Suppressor macrophage treated with lipopolysaccharide for 1 hour (primary cell): ENCODE measurements at places on chromosomes 2 and 18.
A peak's percentile ranks its signal among the peaks of the same experiment; 100 is the strongest.

GRCh38 chr2:95060446-95061118 lies 35.1 kb downstream of the MAL start:
- no peak for DNase-seq

- peak; percentile 54 for DNase-seq
Observed at GRCh38 chr18:23539296-23539695, 36.0 kb downstream of the RMC1 start.

DNA sequence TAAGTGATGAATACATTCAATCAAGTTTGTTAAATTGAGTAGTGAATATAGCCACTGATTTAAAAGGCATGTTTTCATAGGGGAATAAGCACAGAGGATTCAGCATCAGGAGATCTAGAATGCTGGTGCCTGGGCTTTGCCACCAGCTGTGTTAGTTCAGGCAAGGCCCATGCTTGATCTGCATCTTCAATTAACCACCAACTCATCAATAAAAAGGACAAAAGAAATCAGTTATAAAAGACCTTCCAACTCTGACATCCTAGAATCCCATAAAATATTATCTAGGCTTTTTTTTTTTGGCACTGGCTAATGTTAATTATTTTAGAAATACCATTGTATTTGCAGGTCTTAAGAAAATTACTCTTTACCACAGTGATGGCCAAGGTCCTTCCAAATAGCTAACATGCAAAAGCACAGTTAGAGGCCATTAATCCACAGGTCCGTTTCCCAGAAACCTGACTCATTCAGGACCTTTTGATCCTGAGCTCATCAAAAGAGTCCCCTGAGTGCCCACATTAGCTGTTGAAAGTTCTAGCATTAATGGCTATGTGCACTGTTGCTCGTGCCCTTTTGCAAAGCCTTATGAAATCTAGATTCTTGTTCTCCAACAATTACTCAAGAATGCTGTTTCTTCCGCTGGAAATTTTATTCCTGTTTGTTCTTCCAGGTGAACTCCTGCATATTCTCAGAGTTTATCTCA lies 170.0 kb downstream of the CYRIA start:
- DNase-seq = no peak

- DNase-seq = no peak
Observed at GRCh38 chr2:29892585-29893259, 28.7 kb downstream of the ALK start.

DNA sequence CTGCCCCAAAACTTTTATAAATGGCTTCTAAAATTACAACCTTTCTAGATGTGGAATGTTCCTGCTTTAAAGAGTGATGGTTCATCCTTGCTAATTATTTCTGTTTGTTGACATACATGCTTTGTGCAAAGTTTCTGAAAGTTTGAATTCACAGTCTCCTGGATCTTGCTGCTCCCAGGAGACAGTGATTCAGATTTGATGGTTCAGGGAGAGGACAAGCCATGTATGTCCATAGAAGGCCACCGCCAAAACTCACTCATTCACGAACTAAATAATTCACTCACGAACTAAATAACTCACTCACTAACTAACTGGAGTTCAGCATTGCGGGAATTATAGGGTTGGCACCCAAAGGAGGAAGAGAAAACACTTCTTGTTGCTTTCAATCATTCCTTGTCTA lies 416.5 kb upstream of the ZEB2 start:
- DNase-seq = no peak

- DNase-seq = no peak
Observed at GRCh38 chr2:14417551-14417950, 215.0 kb upstream of the LRATD1 start.

- no peak for DNase-seq
Observed at GRCh38 chr2:210203558-210203957, 21.7 kb downstream of the ACADL start.

DNA sequence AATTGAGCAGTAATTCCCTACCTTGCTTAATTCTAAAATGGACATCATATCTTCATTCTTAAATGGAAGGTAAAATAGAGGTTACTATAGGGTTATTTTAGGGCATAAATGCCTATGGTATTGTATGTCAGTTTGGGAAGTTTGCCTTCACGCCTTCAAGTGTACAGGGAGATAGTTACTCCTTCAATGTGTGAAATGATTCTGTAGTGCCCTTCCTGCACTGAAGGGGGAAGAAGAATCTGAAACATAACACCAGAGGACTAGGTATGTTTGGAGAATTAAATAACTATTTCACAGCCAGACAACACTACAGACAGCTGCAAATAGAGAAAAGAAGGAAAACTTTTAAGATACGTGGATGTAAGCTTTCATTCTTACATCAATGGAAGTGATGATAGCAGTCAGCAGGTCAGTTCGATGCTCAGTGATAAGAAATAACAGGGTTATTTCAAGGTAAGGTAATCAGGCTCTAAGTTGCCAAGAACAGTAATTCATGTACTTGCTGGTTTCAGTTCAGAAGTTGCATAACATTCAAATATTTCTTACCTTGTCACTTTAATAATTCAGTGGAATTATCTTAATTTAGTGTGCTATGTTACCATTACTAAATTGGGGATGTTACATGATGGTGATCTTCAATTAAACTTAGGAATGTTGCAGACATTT lies 4.0 kb downstream of the PKP4 start:
- DNase-seq = no peak

DNA sequence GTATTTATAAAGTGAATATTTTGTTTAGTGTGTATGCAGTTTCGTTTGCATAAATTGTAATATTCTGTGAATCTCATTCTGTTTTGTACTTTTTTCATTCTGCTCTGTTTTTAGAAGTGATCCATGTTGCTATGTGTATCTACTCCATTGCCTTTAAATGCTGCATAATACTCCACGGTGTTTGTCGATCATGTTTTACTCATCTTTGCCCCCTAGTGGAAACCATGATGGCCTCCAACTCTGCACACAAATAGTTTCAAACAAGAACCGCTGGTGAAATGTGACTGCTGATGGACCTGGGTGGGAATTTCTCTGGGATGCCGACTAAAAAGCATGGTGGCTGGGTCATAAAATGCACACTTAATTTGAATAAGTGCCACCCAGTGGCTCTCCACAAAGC lies 32.0 kb upstream of the SKOR2 start:
- DNase-seq = no peak

- no peak for DNase-seq
Observed at GRCh38 chr18:11004951-11005350, 144.4 kb downstream of the PIEZO2 start.

DNA sequence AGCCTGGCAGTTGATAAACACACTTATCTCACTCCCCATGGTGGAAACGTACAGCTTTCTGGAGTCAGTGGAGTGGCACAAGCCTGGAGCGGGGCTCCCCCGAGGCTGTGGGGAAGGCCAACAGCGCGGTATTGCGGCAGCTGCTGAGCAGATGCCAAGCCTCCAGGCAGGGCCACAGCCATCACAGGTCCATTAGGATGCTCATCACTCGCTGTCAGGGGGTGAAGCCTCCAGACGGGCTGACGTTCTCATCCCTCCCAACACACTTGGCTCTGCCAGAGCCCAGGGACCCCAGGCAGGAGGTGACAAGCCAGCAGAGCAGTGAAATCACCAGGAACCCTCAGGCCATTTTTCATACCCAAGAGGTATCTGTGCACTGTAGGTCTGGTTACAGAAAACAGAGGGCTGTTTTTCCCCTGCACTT lies 529.2 kb upstream of the KLHL29 start:
- DNase-seq = no peak

- peak; percentile 73 for DNase-seq
Observed at GRCh38 chr2:224884188-224884587, 158.1 kb downstream of the DOCK10 start.

DNA sequence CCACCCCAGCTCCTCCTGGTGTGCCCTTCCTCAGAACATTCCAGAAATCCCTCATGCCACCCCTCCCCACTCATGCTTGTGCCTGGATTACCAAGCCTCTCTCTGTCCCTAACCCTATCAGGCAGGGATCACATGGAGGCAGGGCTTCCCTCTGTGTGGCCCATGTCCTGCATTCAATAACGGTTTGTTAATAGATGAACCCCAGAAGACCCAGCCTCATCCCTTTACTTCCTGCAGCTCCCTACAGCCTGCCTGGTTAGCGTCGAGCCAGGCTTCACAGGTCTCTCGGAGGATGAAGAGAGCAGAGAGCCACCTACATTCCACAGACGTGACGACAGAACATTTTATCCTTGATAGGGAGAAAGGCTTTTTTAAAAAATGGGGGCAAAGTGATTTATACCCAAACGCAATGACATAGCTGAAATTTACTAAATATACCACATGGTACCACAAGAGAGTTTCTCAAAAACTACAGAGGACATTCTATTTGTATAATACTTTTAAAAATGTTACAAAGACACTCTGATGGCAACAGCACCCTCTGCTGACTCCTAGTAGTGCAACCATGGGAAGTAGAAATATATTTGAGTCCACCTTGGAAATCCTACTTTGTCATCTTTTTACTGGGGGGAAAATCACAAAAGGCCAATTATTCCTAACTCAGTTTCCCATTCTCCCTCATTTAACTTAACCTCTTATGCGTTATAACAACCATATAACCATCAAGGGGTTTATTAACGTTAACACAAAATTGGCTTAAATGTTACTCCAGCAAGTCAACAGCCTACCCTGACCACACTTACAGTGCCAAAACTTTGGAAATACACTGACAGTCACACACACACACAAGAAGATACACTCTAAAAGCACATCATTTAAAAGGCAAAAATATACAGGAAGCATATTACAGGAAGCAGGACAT lies 30.7 kb downstream of the FBXO15 start:
- DNase-seq = peak; percentile 60

DNA sequence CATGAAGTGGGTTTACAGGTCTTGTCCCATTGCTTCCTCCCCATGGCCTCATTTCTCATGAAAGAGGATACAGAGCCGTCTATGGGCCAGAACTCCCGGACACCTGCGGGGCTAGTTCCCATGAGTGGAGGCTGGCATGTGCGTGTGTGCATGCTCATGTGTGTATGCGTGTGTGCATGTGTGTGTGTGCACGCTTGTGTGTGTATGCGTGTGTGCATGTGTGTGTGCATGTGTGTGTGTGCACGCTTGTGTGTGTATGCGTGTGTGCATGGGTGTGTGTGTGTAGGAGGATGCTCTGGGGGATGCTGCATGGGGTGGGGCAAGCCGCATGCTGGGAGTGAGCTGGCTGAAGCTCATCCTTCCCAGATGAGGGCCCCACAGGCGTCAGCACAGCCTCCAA lies 20.8 kb downstream of the INHBB start:
- no peak for DNase-seq

DNA sequence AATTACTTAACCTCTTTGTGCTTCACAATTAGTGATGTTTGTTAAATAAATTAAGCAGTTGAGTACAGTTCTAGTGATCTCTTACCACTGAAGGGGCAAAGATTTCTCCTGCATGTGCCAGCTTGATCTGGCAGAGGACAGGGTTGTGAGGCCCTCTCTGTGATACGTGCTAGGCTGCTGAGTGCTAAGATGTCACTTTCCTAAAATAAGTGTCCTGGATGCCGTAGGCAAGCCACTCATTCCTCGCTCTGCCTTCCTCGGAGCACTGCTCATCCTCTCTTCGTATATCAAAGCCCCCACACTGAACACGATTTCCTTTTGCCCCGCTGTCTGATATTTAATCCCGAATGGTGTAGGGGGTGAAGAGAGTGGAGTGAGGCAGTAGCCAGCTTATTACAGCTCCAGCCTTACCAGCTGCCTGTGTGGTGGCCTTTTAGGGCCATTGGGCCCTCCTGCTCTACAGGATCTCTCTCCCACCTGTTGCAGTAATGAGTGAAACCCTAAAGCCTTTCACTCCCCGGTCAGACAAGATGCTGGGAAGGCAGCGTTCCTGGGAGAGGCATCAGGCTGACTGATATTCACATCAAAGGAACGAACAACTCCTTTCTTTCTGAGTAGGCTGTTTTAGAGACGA lies 40.5 kb downstream of the PTPRM start:
- DNase-seq = no peak

DNA sequence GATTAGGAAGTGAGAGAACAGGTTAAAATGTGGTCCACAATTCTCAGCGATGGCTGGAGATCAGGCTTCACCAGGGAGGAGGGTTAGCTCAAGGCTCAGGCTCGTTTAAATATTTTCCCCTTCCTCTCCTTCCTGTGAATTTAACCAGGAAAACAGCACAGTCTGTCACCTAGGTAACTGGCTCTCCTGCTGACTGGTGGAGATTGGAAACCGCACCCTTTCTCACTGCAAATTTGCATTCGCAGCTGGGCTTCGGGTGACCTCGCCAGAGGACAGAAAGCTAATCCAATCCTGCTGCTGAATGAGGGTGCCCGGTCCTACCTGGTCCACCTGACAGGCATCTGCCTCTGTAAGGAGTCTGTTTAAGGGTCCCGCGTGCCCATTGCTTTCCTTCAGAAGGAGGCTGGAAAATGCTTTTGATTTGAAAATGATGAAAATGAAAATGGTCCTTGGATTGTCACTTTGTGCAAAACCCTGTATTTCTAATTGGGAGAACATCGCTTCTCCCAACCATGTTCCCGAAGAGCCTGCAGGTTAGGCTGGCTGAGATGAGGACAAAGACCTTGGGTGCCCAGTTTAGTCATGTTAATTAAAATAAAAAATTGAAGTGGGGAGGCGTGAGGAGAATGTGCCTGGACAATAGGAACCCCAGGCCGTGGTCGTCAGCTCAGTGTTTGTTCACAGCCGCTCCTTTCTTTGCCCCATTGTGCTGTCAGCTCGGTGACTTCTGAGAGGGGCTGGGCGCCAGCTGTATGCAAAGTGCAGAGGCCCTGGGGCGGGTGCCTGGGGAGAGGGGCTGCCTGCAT lies 43.4 kb upstream of the MTCL1 start:
- no peak for DNase-seq

DNA sequence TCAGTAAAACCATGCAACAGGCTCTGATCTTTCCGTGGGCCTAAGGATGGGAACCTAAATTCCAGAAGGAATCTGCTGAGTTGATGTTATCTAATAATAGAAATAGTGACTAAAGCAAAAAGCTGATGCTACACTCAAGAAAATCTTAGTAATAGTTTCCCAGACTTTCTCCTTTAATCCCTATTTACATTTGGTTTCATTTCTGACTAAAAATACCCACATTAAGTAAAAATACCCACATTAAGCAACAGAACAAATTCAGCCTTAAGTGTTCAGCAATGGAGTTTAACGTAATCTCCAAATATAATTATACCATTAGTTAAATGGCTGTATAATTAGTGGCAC lies 50.3 kb downstream of the CCBE1 start:
- DNase-seq = no peak

- peak; percentile 36 for DNase-seq
Observed at GRCh38 chr2:179995741-179996515, 11.2 kb downstream of the CWC22 start.

- no peak for DNase-seq
Observed at GRCh38 chr18:46677611-46678010, 20.6 kb upstream of the LOXHD1 start.

DNA sequence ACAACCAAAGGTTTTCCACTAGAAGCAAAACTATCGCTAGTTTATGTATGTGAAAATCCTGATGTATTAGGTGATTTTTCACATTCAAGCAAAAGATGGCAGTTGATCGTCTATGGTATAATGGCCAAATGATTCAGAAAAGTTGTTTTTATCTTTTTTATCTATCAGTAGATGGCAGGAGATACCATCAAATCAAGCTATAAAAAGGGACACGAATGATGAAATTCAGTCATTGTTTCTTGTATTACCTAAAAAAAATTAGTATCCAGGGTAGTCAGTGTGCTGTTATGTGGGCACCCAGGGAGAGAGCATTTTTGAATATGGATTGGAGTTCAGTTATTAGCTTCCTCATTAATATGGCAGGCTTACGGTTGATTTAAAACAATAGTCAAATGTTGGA lies 22.9 kb upstream of the CAVIN2 start:
- no peak for DNase-seq

- DNase-seq = peak; percentile 72
Observed at GRCh38 chr2:218398437-218399390, 954 bp upstream of the CTDSP1 start.

- peak; percentile 29 for DNase-seq
Observed at GRCh38 chr2:30230497-30231211, 680 bp upstream of the LBH start.
